ENCODE measurements at places on chromosomes 6 and 20.

DNA sequence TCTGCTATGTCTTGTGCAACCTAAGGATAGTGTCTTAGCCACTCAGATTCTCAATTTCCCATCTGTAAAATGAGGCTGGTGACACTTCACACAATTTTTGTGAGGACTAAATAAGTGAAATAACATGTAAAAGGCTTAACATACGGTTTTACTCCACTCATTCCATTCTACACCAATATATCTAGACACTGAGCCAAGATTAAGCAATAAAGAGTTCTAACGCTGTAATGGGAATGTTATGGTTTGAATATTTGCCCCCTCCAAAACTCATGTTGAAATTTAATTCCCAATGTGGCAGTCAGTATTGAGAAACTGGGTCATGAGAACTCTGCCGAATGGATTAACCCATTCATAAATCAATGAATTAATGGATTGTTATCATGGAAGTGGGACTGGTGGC lies 301.0 kb downstream of the HACE1 start:
- DNase-seq = no peak

DNA sequence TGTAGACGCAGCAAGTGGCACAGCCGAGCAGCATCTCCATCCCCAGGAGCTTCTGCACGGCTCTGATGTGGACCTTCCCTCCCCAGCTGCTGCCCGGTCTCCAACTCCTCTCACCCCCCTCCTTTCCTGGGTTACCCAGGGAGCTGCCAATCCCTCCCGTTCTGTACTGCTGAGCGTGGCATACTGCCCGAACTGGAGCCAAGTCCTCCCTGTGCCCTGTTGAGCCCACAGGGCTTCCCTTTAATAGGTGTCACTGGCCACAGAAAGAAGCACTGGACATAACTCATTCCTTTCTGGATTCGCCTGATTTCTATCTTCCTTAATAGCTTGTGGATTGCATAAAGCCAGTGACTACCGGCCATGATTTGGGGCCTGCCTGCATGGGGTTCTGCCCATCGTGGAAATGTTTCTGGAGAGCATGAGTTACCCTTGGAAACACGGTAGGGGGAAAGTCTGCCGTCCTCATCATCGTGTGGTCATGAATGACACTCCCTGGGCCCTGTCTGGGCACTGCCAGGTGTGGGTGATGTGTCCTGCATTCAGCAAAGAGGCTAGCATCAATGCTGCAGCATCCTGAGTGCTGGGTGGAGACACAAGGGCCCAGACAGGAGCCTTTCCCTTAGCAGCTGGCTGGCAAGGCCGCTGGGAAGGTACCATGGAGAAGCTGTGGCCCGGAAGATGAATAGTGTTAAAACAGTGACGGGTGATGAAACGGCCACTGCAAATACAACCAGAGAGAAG lies 189.7 kb downstream of the SYNDIG1 start:
- DNase-seq = no peak

- DNase-seq = no peak
These were observed 1155.3 kb upstream of the GJE1 start for GRCh38 chr6:140977403-140977802.

DNA sequence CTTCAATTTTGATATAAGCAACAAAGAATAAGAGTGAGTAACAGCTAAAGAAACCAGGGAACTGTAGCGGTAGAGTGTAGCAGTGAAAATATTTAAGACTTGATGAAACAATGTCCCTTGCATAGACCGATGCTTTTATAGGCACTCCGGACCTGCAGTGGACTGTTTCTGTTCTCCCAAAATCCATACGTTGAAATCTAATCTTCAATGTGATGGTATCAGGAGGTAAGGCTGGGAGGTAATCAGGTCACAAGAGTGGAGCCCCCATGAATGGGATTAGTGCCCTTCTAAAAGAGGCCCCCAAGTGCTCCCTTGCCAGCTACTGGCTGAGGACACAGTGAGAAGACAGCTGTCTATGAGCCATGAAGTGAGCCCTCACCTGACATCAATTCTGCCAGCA lies 260.4 kb downstream of the ADGB start:
- no peak for DNase-seq

- DNase-seq = no peak
These were observed 94.0 kb upstream of the SLC2A12 start for GRCh38 chr6:134146268-134147033.
